ENCODE measurements at places on chromosomes 2 and 18. TPM values are rescaled to one million over a fixed set of nuclear protein-coding genes. Genes with fewer than 3 reads are reported as not detected.

The CD226 gene
- 0.21 TPM for total RNA-seq

The HOXD1 gene
- total RNA-seq, result not detected

The CD8B2 gene
- not detected for total RNA-seq

The FBLN7 gene
- total RNA-seq, result 1.3 TPM

The PRKAG3 gene
- total RNA-seq, result not detected

The ASAP2 gene
- 12.8 TPM for total RNA-seq

The RNU2-63P gene
- not detected for total RNA-seq

The REG3G gene
- not detected for total RNA-seq

DNA sequence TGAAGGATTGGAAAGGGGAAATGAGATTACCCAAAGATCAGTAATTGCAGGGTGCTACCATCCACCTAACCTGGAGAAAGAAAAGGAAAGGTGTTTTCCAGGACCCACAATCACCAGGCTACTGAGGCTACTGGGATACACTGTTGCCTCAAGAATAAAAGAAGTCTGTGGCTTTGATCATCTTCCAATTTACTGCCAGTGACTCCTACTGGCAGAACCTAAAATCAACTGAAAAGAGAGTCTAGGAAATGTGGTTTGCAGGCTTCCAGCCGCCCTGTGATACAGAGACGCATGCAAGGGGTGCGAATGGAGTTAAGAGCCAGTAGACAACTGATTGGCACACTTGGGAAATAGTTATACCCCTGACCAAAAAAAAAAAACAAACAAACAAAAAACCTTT, 16.6 kb upstream of the TTL start:
- no peak overlapping the region for H3K4me3 ChIP-seq
- no peaks in the 10 kb centered on the region for H3K27me3 ChIP-seq
- H3K36me3 ChIP-seq, result no peaks in the 10 kb centered on the region

DNA sequence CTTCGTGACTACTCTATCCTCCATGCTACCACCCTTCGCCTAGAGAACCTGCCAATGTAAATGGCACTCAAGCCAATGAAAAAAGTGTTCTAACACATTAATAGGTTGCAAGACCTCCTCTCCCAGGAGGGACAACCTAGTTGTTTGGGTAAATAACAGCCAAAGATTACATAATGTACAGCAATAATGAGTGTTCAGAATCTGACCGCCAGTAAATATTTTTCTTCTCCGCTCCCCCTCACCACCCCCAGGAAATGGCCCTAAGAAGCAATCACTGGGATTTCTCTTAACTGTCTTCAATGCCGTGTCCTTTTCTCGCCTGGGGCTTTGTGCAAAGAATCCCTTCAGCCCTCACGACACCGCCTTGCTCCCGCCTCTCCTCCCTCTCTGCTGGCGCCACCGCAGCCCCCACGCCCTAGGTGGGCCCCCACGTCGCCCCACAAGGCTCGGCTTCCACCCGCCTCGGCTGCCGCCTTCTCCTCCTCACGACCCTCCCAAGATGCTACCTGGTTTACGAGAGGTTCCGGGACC, 458 bp downstream of the HYCC2 start:
- peak overlapping the region; percentile 82 for H3K4me3 ChIP-seq
- DNase-seq, result peak; percentile 12
- H3K27me3 ChIP-seq, result no peaks in the 10 kb centered on the region
- no peaks in the 10 kb centered on the region for H3K36me3 ChIP-seq

DNA sequence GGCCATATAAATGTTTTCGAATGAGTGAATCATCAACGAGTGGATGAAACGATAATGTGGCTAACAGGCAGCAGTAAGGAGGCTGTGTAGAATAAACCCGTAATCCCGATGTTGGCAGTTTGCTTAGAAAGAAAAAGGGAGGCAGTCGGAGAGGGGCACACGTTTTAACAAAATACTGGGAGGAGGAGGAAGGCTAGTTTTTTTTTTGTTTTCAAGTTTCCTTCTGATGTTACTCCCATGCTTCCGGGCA, 476 bp upstream of the MSH2 start:
- peak overlapping the region; percentile 80 for H3K4me3 ChIP-seq
- H3K27ac ChIP-seq, result no peak overlapping the region
- no peaks in the 10 kb centered on the region for H3K27me3 ChIP-seq
- H3K4me1 ChIP-seq, result no peaks in the 10 kb centered on the region

DNA sequence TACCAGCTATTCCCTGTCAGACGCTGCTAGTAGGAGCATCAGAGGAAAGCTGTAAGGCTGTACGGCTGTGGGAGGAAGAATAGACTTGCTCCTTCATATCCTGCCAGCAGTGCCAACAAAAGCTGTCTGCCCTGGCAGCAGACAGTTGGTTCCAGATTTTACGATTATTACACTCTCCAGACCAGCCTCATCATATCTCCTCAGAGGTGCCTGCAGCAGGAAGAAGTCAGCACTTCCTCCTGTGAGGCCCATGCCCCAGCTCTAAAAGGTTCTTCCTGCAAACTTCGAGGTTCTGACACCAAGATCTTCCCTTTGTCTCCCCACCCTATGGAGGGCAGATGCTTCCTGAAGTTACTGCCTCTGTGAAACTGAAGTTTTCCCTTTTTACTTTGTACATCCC, 537.7 kb upstream of the PKDCC start:
- no peak overlapping the region for H3K27ac ChIP-seq
- H3K4me3 ChIP-seq, result no peak overlapping the region
- no peaks in the 10 kb centered on the region for H3K4me1 ChIP-seq
- no peaks in the 10 kb centered on the region for H3K27me3 ChIP-seq
- H3K36me3 ChIP-seq, result no peaks in the 10 kb centered on the region

DNA sequence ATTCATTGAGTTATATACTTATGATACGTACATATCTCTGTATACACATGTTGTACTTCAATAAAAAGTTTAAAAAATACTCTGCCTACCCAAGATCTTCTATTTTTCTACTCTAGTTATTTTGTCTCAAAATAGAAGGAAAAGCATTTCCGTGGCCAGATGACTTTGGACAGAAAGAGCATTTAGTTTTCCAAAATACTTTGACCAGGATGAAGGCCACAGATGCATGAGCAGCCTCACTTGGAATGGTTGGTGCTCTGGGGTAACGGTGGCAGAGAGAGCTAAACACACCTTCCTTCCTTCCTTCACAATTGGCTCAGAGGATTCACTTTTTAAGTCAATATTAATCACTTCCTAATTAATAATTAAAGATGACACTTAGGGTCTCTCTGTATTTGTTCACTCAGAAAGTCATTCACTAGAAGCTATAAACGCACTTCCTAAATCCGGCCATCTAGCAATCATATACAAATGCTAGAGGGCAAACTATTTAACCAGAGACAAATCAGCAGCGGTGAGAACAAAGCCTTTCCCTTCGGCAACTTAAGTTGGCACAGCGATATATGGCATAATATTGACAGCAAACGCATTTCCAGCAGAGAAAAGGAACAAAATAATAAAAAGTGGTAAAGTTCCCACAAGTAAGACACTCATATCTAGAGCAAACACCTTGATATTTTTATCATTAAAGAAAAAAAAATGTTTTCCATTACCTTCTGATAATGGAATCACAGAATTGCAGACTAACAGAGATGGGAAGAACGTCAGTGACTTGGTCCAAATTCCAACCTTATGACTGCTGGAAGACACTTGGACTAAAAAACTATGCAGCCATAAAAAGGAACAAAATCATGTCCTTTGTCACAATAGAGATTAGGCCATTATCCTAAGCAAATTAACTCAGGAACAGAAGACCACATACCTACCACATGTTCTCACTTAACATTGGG, 55.9 kb upstream of the NARS1 start:
- H3K4me1 ChIP-seq, result no peaks in the 10 kb centered on the region
- no peaks in the 10 kb centered on the region for H3K36me3 ChIP-seq
- no peak overlapping the region for H3K27ac ChIP-seq
- H3K27me3 ChIP-seq, result no peaks in the 10 kb centered on the region

- H3K27me3 ChIP-seq, result no peaks in the 10 kb centered on the region
- DNase-seq, result peak; percentile 53
- no peak overlapping the region for H3K27ac ChIP-seq
- no peak overlapping the region for H3K4me3 ChIP-seq
Measured at GRCh38 chr18:57859314-57859713, 56.2 kb upstream of the ATP8B1 start.

GRCh38 chr2:218991674-218992168, 1.5 kb downstream of the CRYBA2 start:
- DNase-seq, result peak; percentile 54
- H3K27ac ChIP-seq, result no peak overlapping the region

- no peaks in the 10 kb centered on the region for H3K27me3 ChIP-seq
- H3K27ac ChIP-seq, result no peak overlapping the region
- DNase-seq, result no peak
- H3K4me1 ChIP-seq, result no peaks in the 10 kb centered on the region
Measured at GRCh38 chr2:72034353-72035095, 113.1 kb downstream of the CYP26B1 start.

GRCh38 chr2:84165256-84165655, 293.8 kb downstream of the SUCLG1 start:
- DNase-seq, result no peak
- no peaks in the 10 kb centered on the region for H3K36me3 ChIP-seq
- no peak overlapping the region for H3K4me3 ChIP-seq
- H3K27ac ChIP-seq, result no peak overlapping the region
- no peaks in the 10 kb centered on the region for H3K27me3 ChIP-seq
- no peaks in the 10 kb centered on the region for H3K4me1 ChIP-seq

- H3K36me3 ChIP-seq, result no peaks in the 10 kb centered on the region
- H3K4me3 ChIP-seq, result no peak overlapping the region
- H3K4me1 ChIP-seq, result peaks cover 13% of the 10 kb centered on the region
- no peak for DNase-seq
Measured at GRCh38 chr2:231355508-231356465, 39.7 kb upstream of the B3GNT7 start.

DNA sequence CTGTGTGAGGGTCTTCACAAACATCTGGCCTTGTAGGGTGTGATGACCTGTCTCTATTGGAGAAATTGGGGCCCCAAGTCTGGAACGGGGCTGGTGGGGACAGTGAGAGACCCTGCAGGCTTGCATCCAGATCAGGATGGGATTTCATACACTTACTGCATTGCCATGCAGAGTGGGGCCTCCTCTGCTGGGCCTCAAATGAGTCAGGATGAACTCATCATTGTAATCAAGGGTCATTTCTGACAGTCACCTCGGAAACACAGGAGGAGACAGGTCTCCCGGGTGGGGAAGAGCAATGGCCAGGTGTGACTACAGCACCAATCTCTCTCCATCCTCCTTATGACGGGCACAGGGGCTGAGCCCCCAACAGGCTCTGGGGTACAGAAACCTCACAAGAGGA, 48.1 kb upstream of the GALR1 start:
- no peaks in the 10 kb centered on the region for H3K36me3 ChIP-seq
- H3K27ac ChIP-seq, result no peak overlapping the region
- no peaks in the 10 kb centered on the region for H3K27me3 ChIP-seq
- no peaks in the 10 kb centered on the region for H3K4me1 ChIP-seq
- DNase-seq, result no peak
- no peak overlapping the region for H3K4me3 ChIP-seq

- no peak for DNase-seq
- no peak overlapping the region for H3K4me3 ChIP-seq
- H3K4me1 ChIP-seq, result no peaks in the 10 kb centered on the region
- H3K27me3 ChIP-seq, result no peaks in the 10 kb centered on the region
Measured at GRCh38 chr18:68219274-68219673, 495.6 kb downstream of the TMX3 start.

- no peaks in the 10 kb centered on the region for H3K27me3 ChIP-seq
- no peaks in the 10 kb centered on the region for H3K4me1 ChIP-seq
- no peak overlapping the region for H3K27ac ChIP-seq
- H3K4me3 ChIP-seq, result no peak overlapping the region
- DNase-seq, result no peak
Measured at GRCh38 chr2:133053541-133053940, 383.5 kb upstream of the LYPD1 start.

- no peaks in the 10 kb centered on the region for H3K36me3 ChIP-seq
- H3K4me1 ChIP-seq, result no peaks in the 10 kb centered on the region
- H3K4me3 ChIP-seq, result no peak overlapping the region
Measured at GRCh38 chr18:44258086-44258485, 422.6 kb upstream of the SETBP1 start.

- no peak overlapping the region for H3K4me3 ChIP-seq
- H3K27ac ChIP-seq, result no peak overlapping the region
- H3K4me1 ChIP-seq, result peaks cover 3% of the 10 kb centered on the region
- no peaks in the 10 kb centered on the region for H3K27me3 ChIP-seq
Measured at GRCh38 chr2:28345619-28346018, 47.0 kb upstream of the FOSL2 start.

Measured in cardiac muscle cell (in vitro differentiated cells and primary cell).